ENCODE measurements at places on chromosomes 5 and 9.

- DNase-seq = no peak
These were observed 1.2 kb downstream of the MAPK9 start for GRCh38 chr5:180290568-180291233.

- DNase-seq = no peak
These were observed 13.5 kb upstream of the MAMDC2 start for GRCh38 chr9:70030156-70030555.

- DNase-seq = no peak
These were observed 42.8 kb downstream of the ANGPTL2 start for GRCh38 chr9:127079446-127080140.

DNA sequence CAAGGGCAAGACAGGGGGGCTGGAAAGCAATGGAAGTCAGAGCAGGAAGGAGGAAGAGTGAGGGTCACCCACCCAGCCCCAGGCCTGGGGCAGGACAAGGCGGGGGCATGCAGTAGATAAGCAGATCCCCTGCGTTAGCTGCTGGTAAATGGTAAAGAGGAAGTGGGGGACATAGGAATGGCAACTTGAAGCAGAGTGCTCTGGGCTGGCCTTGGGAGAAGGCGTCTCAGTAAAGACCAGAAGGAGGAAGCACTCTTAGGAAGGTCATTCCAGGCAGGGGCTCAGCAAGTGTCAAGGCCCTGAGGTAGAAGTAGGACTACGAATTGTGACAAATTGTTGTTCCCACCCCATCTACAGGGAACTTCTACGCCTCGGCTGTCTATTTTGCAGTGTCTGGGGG, 15.1 kb downstream of the TCOF1 start:
- DNase-seq = peak; percentile 25

DNA sequence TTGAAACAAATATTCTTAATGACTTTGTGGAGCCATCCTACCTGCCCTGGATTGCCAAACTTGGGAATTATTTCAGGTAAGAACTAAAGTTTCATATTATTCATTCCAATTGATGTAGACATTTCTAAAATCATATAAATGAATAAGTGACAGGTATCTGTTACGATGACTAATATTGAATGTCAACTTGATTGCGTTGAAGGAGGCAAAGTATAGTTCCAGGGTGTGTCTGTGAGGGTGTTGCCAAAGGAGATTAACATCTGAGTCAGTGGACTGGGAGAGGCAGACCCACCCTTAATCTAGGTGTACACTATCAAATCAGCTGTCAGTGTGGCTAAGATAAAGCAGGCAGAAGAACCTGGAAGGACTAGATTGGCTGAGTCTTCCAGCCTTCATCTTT, 1688.4 kb upstream of the CDH9 start:
- DNase-seq = no peak

DNA sequence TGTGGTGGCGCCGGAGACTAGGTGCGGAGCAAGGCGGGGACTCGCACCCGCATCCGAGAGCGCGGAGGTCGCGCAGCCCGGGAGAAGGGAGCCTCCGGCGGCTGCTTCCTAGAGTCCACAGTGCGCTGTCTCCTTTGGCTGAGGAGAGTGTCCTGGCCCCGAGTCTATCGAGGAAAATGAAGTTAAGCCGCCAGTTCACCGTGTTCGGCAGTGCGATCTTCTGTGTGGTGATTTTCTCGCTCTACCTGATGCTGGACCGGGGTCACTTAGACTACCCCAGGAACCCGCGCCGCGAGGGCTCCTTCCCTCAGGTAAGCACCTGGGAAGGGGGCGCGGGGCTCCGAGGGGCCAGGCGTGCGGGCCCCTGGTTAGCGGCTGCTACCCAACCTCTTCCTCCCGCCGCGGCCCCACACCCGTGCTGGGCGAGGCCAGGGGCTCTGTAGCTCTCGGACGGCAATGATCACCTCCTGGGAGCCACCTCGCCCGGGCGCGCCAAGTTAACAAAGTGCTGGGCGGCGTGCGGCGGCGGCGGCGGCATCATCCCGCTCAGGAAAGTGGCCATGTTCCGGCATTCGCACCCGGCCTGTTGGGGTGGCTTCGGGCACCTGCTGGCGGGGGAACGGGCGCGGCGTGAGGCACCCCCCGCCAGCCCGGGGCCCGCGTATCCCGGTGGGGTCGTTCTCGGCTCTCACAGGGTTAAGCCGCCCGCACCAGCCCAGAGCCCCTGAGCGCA, 681 bp downstream of the MAN2A1 start:
- peak; percentile 72 for DNase-seq

DNA sequence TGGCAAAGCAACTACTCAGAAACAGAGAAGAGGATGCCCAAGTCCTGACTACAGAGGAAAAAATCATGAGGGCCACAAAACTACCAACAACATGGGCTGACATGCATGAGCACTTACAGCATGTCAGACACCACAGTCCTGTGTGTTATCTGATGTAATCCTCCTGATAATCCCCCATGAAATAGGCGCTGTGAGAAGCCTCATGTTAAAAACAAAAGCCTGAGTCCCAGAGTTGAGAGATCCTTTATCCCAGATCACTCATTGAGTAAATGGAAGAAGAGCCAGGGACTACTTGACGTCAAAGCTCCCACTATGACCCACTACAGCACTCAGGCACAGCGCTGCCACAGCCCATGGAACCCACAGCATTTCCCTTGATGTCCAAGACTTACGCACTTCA, 7.2 kb upstream of the SPOCK1 start:
- DNase-seq = no peak

- peak; percentile 75 for DNase-seq
These were observed 33.3 kb downstream of the KCTD16 start for GRCh38 chr5:144203750-144204596.

DNA sequence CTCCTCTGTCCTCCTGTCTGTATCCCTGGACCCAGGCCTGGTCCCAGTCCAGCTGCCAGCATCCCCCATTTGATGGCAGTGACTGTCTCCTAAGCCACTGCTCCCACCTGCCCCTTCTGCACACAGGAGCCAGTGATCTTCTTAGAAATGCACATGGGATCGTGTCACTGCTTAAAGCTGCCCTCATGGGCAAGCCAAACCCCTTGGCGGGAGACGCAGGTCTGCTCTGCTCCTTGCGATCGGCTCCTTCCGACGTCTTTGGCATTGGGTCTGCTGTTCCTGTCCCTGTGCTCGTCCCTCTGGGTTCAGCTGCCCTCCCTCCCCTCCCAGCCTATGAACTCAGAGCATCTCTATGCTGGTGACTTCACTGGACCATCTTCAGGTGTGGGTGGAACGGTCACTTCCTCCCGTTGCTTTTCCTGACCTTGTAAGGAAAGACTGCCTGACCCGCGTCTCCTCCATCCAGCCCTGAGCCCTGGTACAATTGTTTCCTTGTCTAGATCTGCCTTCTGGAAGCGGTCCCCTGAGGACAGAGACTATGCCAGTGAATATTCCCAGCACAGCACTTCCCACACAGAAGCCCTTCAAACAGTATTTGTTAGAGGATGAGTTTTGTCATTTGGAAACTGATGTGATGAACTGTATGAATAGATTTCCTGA, 116.5 kb downstream of the ZNF354C start:
- DNase-seq = no peak

DNA sequence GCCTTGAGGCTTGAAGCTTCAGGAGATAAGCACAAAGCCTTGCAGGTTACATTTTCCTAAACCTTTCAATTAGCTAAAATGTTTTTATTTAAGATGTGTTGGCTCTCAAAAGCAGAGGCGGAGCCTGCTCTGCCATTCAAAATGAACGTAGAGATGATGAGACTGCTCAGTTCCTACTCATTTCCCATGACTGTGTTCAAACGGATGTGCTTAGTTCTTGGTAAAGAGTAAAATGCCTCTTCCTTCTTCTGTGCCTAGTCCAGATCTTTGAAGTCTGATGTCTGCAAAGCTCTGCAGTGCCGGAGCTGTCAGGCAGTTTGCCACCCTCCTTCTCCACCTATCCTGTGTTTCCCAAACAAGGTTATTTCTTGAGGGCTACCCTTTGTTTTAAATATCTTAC, 46.3 kb upstream of the ADAMTSL1 start:
- DNase-seq = no peak

GRCh38 chr5:135324897-135325650, 74.0 kb downstream of the MACROH2A1 start:
- DNase-seq = no peak

GRCh38 chr9:31908891-31909480, 475.5 kb upstream of the ACO1 start:
- no peak for DNase-seq

DNA sequence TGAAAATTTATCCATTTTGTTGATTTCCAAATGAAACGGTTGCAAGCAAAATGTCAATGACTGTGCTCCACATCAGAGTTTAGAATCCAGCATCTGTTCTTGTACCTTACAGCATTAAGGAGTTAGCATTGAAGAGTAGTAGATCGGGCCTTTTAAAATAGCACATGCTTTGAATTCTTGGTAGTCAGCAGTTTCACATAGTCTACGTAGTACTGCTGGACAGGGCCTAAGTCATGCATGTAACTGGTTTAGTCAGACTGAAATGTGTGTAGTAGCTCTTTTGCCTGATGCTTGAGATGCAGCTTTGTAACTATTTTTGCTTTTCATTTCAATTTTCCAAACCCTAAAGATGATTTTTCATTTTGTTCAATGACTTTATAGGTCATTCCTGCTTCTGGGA, 19.8 kb downstream of the LECT2 start:
- no peak for DNase-seq

DNA sequence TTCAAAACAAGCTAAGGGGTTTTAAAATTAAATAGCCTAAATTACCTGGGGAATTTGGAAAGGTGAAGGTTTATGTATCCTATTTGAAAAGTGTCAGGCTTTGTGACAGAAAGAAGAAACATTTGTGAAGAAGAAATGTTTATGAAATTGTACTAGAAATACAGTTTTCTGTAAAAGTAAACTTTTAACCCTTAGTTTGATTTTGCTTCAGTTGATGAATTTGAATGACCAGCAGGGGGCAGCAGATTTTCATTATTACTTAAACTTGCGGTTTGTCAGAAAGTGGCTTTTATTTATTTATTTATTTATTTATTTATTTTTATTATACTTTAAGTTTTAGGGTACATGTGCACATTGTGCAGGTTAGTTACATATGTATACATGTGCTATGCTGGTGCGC, 58.1 kb downstream of the NNT start:
- DNase-seq = peak; percentile 51

- DNase-seq = peak; percentile 91
These were observed 56.9 kb upstream of the ALDH1A1 start for GRCh38 chr9:73009649-73010288.

- no peak for DNase-seq
These were observed 8.3 kb upstream of the CMBL start for GRCh38 chr5:10315824-10316509.

DNA sequence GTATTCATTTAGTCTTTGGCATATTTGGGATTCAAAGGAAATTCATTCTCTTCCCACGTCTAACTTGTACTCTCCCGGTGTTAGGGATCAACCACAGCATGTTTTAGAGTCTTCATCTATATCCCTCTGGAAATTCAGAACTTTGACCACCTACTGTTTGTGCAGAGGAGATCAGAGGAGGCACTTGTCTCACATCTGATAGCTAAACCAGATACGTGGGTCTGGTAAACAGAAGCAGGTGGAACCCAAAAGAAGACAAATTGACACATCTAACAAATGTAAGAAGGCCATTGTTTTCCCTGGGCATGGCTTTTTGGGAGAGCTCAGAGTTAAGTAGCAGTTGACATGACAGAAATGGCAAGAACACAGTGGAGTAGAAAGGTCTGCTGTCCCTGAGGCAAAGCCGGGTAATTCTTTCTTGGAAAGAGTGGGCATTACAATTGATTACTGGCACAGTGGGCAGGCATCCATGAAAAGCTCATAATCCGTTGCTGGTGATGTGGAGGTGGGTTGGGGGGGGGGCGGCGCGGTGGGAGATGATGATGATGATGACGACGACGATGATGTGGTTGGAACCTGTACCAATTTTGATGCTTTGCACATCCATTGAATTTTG, 27.5 kb downstream of the PIP5K1B start:
- no peak for DNase-seq

GRCh38 chr5:115738830-115739229, 77.6 kb downstream of the CDO1 start:
- no peak for DNase-seq

DNA sequence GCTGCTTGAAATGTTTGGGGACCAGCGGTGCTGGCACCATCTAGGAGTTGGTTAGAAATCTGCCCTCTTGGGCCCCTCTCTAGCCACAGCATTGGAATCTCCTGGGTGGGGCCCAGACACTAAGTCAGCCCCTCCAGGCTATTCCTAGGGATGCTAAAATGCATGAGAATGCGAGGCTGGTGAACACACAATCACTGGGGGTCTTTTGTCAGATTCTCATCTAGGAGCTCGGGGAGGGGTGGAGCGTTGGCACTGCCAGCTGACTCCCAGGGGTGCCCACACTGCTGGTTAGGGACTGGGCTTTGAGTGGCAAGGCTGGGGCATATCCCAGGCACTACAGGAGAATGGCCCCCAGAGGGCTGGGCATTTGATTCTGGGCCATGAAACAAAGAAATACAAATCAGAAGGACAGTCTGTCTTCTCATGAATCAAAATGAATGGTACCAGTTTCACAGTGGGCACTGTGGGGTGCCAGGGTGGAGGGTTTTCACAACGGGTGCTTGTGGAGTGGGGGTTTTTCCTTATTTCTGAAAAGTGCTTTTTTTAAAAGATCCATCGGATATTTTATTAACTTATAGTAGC, 127.8 kb upstream of the RAPGEF1 start:
- DNase-seq = no peak

GRCh38 chr5:1975406-1975715, 92.6 kb upstream of the IRX4 start:
- DNase-seq = no peak

DNA sequence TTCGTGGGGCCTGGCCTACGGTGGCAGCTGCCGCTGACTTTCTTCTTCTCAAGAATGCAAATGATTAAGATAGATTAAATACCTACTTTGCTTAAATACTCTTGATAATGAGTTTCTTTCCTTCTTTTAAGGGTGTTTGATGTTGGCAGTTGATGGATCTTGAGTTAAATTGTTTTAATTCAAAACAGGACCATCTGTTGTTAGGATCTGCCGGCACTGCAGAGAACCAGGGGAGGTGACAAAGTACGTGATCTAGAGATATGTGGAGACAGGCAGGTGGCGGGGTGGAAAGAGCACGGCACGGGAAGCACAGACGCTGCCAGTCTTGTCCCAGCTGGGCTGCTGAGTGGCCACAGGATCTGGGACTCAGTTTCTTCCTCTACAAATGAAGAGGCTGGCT, 37.9 kb downstream of the MED27 start:
- DNase-seq = no peak

GRCh38 chr9:130319944-130320712, 54.6 kb downstream of the HMCN2 start:
- no peak for DNase-seq

DNA sequence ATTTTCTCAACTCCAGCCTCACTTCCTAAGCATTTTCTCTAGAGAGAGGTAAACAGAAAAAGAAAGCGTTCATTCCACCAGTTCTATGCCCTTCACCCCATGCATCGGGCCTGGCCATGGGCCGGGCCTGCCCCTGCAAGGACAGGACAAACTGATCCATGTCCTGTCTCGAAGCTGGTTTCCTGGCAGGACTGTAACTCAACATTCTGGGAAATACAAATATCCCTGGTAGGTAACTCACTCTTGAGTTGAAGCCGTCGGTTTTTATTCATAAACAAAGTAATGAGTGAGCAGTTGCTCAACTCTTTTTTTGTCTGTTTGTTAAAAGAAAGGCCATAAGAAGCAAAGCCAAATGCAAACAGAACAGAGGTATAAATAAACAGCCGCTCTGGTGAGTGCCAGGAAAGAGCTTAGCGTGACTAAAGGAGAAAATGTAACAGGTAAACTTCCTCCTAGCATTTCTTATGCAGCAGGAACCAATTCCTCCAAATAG, 64.4 kb upstream of the DNAH5 start:
- no peak for DNase-seq

- peak; percentile 64 for DNase-seq
These were observed 36.0 kb downstream of the LYRM7 start for GRCh38 chr5:131206772-131207171.

- DNase-seq = peak; percentile 67
These were observed 5.8 kb upstream of the IFNA1 start for GRCh38 chr9:21434202-21435014.

Data from OCI-M1 (cell line).